ENCODE measurements at places on chromosomes 5 and 9.

- DNase-seq, result no peak
These were observed 18.1 kb downstream of the LCP2 start for GRCh38 chr5:170279459-170279817.

GRCh38 chr9:86714999-86715398, 232.3 kb downstream of the GAS1 start:
- DNase-seq, result no peak

DNA sequence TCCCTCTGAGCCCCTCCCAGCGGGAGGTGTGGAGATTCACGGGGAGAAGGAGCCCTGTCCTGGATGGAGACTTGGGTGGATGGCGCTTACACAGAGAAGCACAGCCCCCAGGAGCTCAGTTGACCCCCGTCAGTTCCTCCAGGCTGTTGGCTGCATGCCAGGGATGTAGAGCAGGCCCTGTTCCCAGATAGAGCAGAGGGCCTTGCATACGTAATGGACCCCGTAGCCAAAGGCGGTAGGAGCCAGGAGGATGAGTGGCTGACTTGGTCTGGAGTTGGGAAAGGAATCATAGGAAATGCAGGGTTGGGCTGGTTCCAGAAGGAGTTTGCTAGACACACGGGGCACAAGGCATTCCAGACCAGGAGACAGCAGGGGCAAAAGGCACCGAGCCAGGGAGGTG, 2.5 kb downstream of the PMPCA start:
- DNase-seq, result no peak

DNA sequence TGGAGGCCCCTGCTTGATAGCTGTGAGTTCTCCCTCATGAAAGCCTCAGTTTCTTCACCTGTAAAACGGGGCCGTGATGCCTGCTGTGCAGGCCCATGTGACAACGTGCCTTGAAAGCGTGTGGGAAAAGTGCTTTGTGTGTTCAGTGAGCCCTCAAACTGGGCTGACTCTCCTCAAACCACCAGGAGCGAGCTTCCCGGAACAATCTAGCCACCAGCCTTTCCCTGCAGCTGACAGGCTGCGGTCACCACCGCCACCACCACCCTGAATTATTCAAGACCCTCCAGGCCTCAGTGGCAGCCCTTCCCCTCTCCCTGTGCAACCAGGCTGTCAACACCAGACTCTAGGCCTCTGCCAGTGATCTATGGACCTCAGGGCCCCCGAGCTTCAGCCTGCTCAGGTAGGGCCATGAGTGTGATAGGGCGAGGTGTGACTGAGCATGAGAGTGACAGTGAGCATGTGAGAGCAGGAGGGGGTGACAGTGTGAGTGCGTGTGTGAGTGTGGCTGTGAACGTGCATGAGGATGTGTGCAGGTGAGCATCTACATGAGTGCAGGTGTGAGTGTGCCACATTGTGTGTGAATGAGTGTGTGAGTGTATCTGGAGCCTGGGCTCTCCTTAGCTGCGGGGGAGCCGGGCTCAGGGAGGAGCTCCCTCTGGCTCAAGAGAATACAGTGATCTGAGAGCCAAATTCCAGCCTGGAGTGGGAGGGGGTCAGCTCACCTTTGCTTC, 53.3 kb upstream of the PSD2 start:
- no peak for DNase-seq

DNA sequence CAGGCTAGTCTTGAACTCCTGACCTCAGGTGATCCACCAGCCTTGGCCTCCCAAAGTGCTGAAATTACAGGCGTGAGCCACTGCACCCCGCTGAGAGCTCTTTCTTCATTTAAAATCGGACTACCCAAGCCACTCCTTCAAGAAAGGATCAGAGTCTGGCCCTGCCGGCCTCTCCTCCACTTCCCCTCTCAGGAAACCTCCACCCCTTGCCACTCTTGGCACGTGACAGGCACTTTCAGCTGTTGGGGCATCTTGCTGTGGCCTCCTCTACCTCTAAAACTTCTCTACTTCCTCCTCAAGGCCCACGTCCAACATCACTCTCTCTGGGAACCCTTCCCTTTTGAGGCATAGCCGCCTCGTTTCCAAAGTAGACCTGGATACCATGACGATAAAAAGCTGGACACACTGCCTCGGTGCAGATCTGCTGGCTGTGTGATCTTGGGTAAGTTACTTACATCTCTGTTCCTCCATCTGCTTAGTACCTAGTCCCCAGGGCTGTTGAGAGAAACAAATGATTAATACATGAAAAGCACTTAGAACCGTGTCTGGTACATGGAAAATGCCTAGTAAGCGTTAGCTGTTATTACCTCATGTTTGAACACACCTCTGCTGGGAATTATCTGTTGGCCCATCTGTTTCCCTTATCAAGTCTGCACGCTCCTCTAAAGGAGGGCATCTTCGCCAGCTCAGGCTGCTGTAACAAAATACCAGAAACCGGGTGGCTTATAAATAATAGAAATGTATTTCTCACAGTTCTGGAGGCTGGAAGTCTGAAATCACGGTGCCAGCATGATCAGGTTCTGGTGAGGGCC, 55.3 kb downstream of the SMIM23 start:
- DNase-seq, result no peak

DNA sequence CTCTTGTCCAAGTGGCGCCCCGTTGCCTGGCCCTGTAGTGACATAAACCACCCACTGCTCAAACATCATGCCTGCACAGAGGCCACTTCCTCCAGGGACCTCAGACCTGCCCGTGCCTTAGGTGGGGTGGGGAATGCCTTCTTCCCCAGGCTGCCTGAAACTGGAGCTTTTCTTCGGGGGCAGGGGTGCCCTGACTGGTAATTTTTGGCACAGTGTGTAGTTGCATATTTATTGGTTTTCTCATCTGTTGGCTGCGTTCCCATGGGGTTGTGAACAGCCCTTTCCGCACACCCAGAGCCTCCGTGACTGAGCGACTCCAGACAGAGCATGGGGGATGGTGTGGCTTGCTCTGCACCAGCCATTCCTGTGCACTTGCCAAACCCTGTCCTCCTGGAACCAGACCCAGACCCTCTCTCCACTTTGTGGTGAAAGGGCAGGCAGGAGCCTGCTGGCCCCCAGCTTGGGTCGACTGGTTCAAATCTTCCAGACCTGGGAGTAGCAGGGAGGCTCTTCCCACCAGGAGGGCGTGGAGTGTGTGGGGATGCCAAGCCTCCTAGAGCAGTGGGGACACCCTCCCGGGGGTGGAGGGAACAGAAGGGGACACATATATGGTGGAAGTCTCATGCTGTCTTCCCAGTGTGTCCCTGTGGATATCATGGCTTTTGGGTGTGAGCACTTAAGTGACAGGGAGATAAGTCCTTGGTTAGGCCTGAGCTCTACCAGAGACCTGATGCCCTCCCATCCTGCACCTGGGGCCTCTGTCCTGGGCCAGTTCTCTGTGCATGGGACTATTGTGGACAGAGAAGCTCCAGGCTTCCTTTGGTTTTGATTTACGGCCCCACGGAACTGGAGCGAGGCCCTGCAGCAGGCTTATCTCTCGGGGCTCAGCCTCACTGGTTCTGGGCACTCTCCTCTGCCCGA, 39.6 kb downstream of the WNK2 start:
- no peak for DNase-seq

- no peak for DNase-seq
These were observed 2.8 kb downstream of the PHAX start for GRCh38 chr5:126603402-126603991.

GRCh38 chr9:134983506-134984371, 66.0 kb upstream of the FCN1 start:
- no peak for DNase-seq

All from CD4-positive, alpha-beta T cell treated with Interleukin-4 for 4 hours (primary cell).